Activated naive CD8-positive, alpha-beta T cell treated with anti-CD3 and anti-CD28 coated beads, Interleukin-2, amount 10 ng/mL, durations not matched to agents 7 days and 5 days (primary cell): ENCODE measurements at places on chromosomes 3 and 15.

DNA sequence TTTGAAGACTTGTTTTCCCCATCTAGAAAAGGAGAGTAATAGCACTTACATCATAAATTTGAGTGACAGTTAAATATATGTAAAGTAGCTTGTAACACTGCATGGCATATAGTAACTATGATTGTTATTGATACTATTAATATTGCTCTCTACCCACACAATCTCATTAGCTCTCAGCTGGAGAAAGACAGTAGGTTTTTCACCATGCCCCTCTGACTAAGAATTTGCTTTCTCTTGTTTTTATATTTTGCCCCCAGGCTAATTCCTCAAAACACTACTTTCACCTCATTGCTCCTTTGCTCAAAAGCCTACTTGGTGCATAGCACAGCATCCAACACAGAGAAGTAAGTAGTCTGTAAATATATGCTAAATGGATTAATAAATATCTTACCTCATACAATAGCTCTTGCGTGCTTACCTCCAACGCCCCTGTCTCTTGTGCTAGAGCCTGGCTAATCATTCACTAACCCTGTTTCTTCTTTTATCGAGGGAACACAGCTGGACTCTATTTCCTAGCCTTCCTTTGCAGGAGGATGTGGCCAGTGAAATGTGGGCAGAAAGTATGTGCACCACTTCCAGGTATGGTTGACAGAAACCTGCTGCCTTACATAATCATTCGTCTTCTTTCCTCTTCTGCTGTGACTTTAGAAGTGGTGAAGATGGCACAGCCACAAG lies 190.0 kb downstream of the PLCH1 start:
- peak; percentile 40 for DNase-seq

GRCh38 chr3:154730186-154730585 lies 300.2 kb upstream of the GPR149 start:
- DNase-seq: no peak

DNA sequence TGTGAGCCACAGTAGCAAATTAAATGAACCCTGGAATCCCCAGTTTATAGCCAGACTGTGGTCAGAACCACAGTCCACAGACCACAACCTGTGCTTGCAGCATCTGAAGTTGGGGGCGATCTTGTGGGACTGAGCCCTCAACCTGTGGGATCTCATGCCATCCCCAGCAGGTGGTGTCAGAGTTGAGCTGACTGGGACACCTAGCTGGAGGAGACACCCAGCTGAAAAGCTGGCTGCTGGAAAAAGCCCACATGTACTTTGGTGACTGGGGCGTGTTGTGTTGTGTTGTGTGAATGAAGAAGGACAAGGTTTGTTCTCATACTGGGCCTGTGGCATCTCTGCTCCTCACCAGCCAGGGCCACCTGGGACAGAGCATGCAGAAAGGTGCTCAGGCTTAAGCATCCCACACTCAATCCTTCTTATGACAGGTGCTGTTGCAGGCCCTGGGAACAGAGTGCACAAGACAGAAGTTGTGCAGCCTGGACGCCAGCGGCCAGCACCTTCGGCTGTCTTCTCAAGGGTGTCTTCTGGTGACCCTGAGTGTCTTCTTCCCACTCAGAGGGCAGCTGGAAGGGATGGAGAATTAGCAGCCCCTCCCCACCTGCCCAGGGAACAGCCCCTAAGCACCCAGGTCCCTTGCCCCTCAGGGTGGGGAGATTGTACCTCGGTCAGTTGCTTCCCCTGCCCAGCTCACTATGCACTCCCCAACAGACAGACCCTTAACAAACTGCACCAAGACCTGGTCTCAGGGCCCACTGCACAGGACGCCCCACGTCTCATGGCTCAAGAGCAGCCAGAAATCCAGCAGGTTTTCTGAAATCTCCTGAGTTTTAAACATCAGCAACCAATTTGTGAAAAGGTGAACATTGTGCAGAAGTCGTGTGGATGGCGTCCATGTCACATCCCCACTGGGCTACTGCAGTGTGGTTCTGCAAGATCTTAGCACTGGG lies 2.2 kb upstream of the UROC1 start:
- no peak for DNase-seq

GRCh38 chr15:85027033-85027380 lies 45.4 kb downstream of the PDE8A start:
- no peak for DNase-seq

DNA sequence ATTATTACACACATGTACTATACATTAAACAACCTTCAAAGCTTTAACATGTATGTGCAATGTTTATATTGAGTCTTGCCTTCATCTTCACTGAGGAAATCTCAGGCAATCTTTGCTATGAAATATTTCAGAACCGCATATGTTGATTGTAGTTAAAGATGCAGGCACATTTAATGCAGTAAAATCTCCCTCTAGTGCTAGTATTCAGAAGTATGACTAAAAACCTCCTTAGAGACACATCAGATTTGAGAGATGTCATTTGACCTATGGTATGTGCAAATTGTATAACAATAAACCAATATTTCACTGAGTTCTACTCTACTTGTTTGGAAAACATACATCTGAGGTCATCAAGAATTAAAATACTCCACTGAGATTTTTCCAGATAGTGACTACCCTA lies 123.8 kb upstream of the C15orf61 start:
- DNase-seq: no peak

GRCh38 chr15:90234096-90234988 lies at the start of gene GDPGP1:
Gene GDPGP1 (plus strand): TSS chr15:90234209. CDS start chr15:90240909, 6,700 bp downstream.
- DNase-seq: peak; percentile 95

DNA sequence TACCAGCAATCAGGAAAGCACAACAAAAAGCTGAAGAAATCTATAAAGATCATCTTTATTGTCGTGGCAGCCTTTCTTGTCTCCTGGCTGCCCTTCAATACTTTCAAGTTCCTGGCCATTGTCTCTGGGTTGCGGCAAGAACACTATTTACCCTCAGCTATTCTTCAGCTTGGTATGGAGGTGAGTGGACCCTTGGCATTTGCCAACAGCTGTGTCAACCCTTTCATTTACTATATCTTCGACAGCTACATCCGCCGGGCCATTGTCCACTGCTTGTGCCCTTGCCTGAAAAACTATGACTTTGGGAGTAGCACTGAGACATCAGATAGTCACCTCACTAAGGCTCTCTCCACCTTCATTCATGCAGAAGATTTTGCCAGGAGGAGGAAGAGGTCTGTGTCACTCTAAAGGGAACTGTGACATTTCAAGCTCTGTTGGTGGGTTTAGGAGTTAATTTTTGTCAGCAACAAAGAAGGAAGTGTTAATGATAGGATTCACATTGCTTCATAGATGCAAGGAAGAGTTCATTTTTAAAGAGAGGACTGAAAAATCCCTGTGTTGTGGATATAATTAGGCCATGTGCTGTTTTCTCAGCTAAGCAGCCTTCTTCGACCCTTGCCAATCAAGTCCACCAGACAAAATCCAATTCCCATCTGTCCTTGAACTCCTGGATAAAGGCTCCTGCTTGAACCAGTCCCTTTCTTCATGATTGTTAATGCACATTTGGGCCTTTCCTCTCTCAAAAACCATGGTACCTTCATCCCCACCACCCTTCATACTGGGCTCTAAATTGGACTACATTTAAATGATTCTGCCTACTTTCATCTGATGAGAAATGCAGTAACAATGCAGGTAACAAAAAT lies 1.2 kb downstream of the GPR15 start:
- no peak for DNase-seq

GRCh38 chr3:184289426-184289938 lies 9.6 kb upstream of the PSMD2 start:
- DNase-seq: peak; percentile 73

DNA sequence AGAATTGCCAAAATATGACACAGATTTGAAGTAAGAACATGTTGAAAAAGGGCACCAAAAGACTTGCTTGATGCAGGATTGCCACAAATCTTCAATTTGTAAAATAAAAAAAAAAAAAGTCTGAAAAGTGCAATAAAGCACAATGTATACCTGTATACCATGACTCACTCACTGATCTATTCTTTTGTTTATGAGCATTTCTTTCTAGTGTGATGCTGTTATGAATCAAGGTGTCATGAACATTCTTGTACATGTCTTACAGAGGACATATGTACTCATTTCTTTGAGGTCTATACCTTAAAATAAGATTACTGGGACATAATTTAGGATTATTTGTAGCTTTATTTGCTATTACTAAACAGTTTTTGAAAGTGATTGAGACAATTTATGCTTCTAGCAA lies 464.9 kb upstream of the RBMS3 start:
- no peak for DNase-seq

DNA sequence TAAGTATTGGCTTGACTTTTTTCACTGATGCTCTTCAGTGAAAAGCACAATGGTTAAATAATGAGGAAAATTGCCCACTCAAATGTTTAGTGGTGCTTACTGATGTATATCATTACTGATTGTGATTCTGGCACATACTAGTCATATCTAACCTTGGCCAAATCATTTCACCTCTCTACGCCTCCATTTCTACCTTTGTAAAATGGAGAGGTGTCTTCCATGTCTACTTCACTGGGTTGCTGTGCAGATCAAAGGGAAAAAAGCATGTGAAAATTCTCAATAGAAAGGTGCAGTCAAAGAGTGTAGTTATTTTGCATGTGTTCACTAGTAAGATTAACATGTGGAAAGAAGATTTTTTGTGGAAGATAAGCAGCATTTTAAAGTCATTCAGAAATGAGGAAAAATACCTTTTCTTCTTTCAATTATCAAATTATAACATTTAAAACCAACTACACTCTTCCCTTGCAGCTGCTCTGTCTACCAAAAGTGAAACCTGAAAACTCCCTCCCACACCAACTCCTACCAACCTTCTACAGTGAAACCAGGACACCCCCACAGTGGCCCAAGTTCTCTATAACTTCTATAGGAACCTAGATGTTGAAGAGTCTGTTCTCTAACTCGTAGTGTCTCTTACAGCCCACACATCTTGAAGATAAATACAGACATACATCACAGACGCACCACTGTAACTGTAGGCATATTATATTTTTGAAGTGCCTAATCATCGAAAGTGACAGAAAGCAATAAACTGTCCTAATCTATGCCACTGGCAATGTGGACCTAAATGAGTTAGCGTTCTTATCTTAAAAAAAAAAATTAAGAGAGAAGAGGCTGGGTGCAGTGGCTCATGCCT lies 1.4 kb downstream of the CD200R1 start:
- no peak for DNase-seq

- no peak for DNase-seq
Observed at GRCh38 chr3:155135003-155135402, 54.9 kb downstream of the MME start.

DNA sequence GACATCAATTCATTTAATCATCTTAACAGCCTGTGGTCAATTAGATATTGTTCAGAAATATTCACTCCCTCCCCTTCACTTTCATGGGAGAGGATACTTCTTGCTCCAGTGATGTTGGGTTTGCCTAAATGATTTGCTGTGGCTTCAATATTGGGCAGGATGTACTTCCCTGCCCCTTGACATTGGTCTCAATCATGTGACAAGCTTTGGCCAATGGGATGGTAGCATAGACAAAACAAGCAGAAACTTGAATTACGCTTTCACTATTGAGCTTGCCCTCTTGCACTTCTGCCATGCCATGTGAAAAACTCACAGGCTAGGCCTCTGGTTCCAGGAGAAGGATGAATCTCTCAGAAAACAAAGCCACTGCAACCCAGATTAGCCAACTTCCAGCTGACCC lies 42.2 kb upstream of the STT3B start:
- no peak for DNase-seq

GRCh38 chr3:14512281-14512941 lies 27.7 kb downstream of the GRIP2 start:
- peak; percentile 10 for DNase-seq

- no peak for DNase-seq
Observed at GRCh38 chr3:190323246-190323626, 990 bp upstream of the CLDN1 start.

DNA sequence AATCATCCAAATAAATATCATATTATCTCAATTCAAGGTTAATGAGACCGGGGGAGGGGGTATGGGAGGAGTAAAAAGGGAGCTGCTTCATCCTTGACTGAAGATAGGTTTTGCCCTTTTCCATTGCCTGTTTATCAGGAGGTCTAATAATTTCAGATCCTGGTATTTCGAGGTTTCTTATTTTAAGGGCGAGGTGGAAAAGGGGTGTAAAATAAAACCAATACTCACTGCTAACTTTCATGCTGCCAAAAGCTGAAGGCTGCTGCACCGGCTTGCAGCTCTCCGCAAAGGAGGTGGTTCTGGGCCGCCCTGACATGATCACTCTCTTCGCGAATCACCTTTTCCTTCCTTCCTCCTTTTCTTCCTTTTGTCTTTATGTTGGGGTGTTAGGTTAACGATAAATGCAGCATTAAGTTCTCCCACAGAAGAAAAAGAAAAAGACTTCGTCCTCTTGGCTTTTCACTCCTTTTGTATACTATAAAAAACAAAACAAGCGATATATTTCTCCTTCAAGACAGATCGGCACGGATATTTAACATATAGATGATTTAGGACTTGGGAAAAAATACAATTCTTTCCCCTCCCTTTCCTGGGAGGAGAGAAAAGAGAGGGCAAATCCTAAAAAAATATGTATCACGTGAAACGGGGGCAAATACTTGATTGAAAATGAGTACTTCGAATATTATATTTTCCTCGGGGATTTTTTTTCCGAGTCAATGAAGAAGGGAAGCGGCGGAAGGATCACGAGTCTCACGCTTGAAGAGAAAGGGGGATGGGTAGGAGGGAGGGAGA lies 932 bp downstream of the GSK3B start:
- DNase-seq: no peak

DNA sequence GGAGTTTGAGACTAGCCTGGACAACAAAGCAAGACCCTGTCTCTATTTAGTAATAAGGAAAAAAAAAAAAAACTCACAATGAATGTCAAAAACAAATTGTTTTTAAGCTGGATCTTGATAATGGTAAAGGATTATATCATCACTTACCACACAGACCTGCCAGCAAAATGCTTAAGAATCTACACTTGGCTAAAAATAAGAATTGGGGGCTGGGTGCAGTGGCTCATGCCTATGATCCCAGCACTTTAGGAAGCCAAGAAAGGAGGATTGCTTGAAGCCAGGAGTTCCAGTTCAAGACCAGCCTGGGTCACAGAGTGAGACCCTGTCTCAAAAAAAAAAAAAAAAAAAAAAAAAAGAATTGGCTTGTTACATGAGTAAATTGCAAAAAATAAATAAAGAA lies 31.0 kb downstream of the ACAP2 start:
- no peak for DNase-seq

DNA sequence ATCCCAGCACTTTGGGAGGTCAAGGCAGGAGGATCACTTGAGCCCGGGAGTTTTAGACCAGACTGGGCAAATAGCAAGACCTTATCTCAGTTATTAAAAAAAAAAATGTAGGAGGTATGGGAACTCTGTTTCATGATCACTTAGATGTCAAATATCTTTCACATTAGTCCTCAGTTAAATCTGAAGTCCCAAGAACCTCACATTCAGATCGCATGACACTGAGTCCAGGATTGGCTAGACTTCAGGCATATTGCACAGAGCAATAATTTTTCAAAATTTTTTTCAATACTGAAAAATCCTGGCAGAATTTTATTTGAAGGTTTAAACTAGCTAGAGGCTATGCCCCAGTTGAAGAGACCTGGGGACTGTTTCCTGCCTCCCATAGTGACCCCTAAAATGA lies 56.3 kb upstream of the ZNF148 start:
- DNase-seq: no peak

- no peak for DNase-seq
Observed at GRCh38 chr3:77081240-77081661, 41.4 kb downstream of the ROBO2 start.
